Stimulated activated CD8-positive, alpha-beta memory T cell treated with anti-CD3 and anti-CD28 coated beads, Interleukin-7, amount 100 ng/mL, for 4 hours (primary cell): ENCODE measurements at places on chromosomes 11 and 22.

- no peak for DNase-seq
These were observed 78.3 kb upstream of the SHISAL1 start for GRCh38 chr22:44391015-44391414.

DNA sequence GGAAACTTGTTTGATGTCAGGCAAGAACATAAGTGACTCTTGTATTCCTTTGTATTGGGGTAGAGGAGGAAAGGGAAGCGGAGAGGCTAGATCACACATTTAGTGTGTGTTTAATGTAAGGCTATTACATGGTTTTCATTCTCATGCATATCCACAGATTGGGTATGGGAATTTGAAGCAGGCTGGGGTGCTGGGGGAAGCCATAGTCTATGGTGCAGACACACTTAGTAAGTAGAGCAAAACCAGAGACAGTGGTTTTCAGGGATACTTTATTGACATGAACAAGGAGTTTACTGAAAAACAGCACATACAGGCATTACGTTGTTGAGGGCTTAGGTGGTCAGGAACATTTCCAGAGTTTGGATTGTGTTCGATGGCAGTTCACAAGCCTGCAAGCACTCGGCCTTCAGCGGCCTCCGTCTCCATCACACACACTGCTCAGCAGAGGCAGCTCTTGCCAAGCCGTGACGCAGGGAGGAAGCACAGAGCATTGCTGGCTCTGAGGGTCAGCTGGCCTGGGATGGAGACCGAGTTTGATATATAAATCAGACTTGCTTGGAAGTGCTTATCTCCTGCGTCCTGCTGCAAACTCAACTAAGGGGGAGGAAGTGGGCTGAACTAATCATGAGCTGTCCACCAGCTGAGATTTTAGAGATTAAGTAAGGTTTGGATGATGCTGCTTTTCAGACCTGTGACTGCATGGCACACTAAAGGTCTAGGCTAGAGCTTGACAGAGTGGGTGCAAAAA is 25.3 kb downstream of the SCN3B start:
- no peak for DNase-seq

- DNase-seq = no peak
These were observed 110.4 kb downstream of the ELP4 start for GRCh38 chr11:31619980-31620379.

- no peak for DNase-seq
These were observed 19.2 kb upstream of the OR56A3 start for GRCh38 chr11:5922749-5923426.

- DNase-seq = no peak
These were observed 93.1 kb downstream of the NAT10 start for GRCh38 chr11:34198523-34198922.
